ENCODE measurements at places on chromosomes 6 and 20.

DNA sequence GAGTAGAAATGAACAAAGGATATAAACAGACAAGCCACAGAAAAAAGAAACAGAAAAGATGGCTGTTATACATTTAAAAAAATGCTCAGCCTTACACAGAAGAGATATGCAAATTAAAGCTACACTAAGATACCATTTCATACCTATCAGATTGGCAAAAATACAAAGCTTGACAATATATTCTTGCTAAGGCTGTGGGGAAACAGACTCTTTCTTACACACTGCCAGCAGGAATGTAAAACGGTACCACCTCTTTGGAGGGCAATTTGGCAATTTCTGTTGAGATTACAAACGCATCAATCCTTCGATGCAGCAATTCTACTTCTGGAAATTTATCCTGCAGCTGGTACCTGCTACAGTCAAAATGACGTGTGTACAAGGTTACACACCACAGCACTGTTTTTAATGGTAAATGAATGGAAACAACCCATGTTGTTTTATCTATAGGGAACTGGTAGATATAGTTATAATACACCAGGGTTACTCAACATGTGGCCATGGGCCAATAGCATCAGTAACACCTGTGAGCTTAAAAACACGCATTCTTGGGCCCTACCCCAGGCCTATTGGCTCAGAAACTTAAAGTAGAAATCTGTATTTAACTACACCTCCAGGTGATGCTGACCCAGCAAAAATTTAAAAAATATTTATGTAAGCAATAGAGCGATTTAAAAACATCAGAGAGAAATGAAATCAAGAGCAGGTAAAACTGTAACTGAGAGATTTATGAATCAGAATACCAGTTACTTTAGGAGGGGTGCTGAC is 53.3 kb downstream of the TRAM2 start:
- DNase-seq: no peak

DNA sequence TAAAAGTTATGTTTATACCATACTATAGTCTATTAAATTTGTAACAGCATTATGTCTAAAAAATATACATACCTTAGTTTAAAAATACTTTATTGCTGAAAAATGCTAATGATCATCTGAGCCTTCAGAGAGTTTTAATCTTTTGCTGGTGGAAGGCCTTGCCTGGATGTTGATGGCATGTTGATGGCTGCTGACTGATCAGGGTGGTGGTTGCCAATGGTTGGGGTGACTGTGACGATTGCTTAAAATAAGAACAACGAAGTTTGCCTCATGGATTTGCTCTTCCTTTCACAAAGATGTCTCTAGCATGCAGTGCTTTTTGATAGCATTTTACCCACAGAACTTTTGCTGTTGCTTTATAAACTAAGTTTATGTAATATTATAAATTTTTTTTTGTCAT is 68.6 kb downstream of the QKI start:
- no peak for DNase-seq

DNA sequence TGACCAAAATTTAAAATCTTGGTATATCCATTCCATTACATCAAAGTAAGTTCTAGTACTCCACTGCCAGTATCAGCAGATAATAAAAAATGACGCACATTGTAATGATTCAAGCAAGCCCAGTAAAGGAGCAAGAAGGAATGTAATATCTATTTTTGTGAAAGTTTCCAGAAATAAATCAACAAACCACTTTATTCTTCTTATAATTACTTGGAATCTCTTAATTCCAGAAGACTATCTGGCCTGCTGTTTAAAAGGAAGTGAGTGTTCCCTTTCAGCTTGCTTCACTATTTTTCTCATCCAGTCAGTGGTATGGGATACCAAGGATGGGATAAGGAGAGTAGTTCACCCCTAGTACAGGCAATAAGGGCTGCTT is 42.2 kb upstream of the DSE start:
- no peak for DNase-seq

- no peak for DNase-seq
These were observed 54.6 kb upstream of the PIM1 start for GRCh38 chr6:37115236-37115895.

- DNase-seq: no peak
These were observed 342.1 kb downstream of the PLCB1 start for GRCh38 chr20:8474027-8474668.

- DNase-seq: no peak
These were observed 227.9 kb downstream of the BCAS1 start for GRCh38 chr20:53842301-53843099.

DNA sequence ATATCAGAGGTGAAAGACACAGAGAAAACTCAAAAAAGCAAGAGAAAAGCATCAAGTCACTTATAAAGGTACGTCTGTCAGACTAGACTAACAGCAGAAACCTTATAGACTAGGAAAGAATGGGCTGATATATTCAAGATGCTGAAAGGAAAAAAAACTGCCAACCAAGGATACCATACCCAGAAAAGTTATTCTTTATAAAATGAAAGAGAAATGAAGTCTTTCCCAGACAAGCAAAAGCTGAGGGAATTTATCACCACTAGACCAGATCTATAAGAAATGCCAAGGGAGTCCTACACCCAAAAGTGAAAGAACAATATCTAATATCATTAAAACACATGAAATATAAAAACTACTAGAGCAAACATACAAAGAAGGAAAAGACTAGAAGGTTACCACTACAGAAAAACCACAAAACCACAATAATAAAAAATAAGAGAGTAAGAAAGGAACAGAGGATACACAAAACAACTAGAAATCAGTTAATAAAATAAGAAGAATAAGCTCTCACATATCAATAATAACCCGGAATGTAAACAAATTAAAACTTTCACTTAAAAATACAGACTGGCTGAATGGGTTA is 6.2 kb downstream of the MOXD1 start:
- DNase-seq: no peak

DNA sequence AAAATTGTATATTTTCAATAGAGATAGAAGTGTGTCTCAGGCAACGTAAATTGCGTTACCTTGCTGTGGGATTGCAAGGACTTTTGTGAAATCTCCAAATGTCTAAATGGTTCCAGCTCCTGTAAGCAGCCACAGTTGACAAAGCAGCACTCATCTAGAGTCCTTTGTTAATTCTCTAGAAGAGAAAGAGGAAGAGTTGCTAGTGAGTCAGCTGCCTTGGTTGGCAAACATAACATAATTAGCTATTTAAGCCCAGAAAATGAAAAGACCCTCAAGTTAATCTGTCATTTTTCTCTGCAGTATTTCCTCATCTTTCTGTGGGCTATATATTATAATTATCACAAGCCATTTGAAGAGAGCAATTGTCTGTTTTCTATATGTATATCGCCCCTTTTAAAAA is 66.4 kb upstream of the FABP7 start:
- DNase-seq: no peak

DNA sequence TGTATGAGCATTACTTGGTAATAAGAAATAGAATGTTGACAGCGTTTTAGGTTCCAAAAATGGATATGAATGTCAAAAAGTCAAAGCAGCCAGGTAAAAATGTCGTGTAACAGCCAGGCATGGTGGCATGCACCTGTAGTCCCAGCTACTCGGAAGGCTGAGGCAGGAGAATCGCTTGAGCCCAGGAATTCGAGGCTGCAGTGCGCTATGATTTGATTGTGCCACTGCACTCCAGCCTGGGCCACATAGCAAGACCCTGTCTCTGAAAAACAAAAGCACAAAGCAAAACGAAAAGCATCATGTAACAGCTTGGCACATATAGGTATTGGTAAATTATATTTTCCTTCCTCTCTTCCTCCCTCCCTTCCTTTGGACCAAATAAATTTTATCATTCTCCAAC is 16.2 kb upstream of the FOXP4 start:
- no peak for DNase-seq

DNA sequence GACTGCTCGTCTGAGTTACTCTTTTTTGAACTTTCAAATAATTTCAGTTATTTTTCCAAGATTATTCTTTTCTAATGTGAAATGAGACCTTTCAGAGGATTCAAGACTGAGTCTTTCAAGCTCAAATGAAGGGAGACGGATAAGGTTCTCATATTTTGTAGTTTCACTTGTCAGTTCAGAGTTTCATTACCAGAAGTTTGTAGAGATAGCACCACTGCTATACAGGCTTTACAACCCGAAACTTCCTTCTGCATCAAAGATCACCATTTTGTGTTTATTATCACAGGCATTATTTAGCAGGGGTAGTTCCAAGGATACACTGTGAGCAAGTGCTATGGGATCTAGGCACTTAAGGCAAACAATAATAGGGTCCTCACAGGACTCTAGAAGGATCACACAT is 74.7 kb upstream of the EPHA7 start:
- no peak for DNase-seq

DNA sequence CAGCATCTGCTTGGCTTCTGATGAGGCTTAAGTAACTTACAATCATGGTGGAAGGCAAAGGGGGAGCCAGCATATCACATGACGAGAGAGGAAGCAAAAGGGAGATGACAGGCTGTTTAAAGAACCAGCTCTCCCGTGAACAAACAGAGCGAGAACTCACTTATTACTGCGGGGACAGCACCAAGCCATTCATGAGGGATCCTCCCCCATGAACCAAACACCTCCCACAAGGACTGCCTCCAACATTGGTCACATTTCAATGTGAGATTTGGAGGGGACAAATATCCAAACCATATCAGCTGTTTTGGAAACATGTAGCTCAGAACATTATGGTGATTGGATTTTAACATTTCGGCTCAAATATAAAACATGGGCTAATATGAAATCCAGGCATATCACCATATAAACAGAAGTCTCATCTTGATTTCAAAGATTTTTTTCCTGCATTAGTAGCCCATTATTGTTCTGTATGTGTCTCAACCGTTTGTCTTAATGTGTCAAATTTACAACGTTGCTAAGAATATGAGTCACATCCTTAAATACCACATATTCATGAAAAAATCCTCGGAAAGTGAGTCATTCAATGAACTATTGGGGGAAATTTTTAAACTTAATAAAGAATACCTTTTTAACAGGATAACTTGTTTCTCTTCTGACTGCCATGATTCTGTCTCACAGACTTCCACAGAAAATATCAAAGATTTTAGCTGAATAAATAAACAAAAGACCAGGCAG is 894.3 kb downstream of the TFAP2A start:
- no peak for DNase-seq

DNA sequence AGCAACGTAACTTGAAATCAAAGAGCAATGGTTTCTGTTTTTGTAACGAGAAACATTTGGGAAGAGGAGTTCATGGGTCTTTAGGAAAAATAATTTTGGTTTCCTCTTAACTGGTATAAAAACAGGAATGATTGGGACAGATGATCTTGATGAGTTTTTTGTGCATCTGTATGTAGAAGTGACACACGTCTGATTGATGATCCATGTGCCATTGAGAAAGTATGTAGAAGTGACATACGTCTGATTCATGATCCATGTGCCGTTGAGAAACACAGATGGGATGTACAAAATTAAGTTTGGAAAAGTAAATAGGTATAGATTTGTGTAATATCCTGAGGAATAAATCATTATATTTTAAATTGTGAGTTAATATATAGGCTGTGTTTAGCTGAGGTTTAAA is 2.1 kb downstream of the KIAA1586 start:
- no peak for DNase-seq

DNA sequence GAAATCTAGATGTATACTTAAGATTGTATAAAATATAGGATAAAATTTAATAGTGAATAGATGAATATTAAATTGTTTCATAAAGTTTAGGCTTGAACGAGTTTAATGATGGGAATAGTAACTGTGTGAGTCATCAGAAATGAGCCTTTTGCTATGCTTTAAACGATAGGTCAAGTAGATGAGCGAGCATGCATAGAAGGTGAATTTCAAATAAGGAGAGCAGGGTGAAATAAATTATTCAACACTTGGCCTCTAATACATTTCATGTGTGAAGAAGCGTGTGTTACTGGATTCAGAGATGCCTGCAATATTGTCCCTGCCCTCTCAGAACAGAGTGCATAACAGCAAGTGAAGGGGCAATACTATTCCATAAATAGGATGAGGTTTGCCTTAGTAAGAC is 74.4 kb upstream of the EYA4 start:
- DNase-seq: no peak

GRCh38 chr20:10476319-10476724 is 41.2 kb downstream of the SLX4IP start:
- peak; percentile 28 for DNase-seq
